Stimulated activated CD8-positive, alpha-beta memory T cell treated with anti-CD3 and anti-CD28 coated beads, Interleukin-7, amount 100 ng/mL, for 24 hours (primary cell): ENCODE measurements at places on chromosomes 2 and 18.

DNA sequence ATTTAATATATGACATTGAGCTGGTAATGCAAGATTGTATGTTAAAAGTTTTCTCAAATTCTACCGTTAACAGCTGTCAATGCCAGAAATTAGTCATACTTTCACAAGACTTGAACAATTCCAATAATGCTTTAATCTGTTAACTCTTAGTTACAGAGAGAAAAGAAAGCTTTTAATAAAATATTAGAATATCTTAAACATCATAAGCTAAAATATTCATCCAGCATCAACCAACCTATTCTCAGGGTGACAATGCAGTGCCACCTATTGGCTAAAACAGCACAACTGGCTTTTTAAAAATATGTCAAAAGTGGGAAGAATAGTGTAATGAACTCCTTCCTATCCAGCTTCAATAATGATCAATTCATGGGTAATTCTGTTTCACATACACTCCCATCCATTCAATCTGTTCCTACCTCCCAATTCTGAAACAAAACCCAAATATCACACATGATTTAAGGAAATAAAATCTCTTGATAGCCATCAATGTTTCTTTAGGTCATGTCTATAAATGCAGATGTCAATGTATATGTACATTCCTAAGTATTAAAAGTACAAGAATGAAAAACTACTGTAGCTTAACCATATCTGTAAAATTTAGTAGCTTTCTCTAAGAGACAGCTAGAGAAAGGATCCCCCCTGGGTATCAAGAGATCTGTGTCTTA, 79.8 kb upstream of the CCDC141 start:
- no peak for DNase-seq

- DNase-seq = no peak
Observed at GRCh38 chr18:75959150-75959549, 531.6 kb upstream of the SMIM21 start.

- DNase-seq = no peak
Observed at GRCh38 chr2:238570391-238570790, 143.7 kb downstream of the ASB1 start.

DNA sequence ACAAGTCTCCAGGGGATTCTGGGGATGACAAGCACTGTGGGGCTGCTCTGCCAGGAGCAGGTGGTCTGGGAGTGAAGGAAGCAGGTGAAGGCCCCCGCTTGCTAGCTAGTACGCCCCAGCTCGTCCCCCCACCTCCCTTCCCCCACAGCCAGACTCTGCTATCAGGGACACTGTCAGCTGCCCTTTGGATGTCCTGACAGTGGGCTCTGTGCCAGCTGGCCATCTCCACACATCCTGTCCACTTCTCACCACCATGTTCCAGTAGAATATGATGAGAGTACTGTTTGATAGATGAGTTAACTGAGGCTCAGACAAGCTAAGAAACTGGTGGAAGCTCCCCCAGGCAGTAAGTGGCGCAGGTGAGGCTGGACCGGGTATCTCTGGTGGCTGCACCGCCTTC, 276.2 kb downstream of the CELF4 start:
- DNase-seq = no peak

DNA sequence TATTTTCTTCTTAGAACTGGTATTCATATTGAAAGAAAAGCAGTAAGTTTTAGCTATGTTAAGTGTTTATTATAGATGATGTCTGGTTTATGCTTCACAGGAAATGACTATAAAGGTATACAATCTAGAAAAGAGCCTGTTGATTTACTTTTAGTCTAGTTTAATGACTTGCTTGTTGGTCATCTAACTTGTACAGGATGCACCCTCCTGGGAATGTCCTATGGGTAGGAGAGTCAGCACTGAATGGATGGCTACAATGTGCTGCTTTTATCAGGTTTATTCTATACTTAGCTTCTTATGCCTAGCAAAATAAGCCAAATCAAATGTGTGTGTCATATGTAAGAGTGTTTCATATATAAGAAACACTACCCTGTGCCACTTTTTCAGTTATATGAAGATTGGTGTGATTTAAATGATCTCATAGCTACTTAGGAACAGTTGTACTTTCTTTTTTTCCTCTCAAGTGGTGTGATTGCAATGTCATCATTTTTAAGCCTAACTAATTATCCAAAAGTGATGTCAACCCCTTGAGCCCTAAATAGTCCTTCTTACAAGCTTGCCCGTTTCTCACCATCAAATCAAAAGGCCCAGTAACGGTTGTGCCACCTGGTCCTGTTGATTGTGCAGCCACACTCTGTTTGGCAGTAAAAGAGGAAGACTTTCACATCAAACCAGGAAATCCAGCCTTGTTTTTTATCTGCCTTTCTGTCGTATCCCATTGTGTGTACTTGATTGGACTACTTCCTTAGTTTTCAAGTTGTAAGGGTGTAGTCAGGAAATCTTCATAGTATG, 176.0 kb downstream of the DIS3L2 start:
- no peak for DNase-seq

DNA sequence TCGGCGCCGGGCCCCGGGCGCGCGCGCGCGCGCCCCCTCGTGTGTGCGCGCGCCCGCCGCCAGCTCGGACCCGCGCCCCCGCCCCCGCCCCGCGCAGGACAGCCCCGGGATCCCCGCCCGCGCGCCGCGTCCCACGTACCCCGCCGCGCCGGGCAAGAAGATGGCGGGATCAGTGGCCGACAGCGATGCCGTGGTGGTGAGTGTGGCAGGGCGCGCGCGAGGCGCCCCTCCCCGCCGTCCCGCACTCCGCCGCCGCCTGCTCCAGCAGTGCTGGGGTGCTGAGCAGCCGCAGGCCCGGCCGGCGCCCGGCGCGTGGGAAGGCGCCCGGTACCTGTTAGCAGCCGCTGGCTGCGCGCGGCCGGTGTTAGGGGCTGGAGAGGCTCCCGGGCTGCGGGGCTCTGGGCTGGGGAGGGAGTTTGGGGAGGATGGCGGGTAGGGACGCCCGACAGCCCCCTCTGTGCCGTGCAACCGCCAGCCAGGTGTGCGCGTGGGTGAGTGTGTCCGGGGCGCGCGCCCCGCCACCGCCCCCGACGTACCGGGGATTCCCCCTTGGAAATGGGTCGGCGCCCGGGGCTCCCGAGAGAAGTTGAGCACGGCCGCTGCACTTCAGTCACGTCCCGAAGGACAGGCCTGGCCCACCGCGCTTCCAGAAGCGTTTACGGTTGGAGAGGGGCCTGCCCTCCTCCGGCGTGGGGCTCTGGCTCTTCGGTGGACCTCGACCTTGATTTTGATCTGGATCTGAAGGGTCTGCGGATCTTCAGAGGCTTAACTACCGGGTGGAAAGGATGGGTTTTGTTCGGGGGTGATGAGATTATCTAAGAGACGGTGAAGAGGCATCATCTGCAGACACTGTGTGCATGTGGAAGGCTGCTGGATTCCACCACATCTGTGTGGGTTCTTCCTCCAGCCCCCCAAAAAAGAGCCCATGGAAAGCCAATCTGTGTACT, 697 bp downstream of the LGALSL start:
- DNase-seq = no peak

DNA sequence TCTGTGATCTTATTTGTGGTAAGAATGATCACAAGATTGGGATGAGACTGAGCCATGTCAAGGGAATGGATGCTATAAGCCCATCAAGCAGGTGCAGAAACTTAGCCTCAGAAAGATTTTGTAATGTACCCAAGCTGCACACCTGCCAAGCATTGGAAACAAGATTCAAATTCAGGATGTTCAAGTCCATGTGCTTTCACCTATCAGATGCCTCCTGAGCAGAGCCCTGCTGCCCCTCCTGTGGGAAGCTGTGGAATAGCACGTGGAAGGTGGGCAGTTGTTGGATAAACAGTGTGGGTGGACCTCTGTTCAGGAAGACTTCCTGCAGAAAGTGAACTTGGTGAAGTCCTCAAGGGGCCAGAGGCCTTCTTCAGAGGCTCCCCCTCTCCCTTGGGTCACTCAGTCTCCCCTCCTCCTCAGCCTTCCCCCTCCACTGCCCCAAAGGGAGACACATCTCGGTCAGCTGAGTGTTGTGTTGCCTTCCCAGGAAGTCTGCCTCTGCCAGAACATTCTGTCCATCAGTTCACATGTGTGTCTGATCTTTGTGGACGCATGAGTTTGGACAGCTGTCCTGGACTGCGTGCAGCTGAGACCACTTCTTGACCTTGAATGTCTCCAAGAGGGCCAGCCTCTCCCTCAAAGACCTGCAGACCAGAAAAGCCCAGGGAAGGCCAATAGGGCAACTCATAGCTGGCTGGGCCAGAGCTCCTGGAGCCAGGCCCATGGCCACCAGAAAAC, 186.1 kb downstream of the INHBB start:
- no peak for DNase-seq

GRCh38 chr2:127428815-127429109, 10.5 kb downstream of the PROC start:
- DNase-seq = no peak

DNA sequence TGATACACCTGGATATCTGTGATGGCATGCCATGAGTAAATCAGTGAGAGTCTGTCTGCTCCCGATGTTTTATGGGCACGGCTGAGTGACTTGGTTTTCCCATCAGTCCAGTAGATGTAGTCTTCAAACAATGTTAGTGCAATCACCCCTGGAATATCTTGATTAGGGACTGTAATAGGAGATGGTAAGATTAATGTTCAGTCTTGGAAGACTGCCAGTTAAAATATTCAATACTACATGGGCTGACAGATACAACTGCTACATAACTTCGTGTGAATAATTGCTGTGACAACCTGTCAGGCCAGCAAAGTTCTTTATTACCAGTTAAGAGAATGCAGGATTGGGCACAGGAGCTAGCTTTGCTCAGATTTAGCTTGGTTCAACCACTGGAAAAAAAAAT, 1673.3 kb downstream of the LRP1B start:
- no peak for DNase-seq

DNA sequence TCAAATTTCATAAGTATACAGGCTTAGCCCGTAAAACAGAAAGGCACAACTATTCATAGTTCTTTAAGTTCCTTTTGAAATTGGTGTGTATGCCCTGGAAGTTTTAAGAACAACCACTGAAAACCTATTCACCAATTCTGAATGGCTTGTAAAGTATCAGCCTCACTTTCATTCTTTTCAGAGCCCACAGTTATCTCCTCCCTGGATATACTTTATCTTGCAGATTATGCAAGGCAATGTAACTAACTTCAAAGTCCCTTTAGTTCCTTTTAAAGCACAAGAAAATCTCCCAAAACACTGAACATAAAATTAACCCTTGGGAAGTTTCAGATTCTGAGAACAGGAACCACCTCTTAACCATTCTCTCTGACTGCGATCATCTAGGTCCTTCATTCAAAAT, 1.1 kb downstream of the STRN start:
- no peak for DNase-seq

DNA sequence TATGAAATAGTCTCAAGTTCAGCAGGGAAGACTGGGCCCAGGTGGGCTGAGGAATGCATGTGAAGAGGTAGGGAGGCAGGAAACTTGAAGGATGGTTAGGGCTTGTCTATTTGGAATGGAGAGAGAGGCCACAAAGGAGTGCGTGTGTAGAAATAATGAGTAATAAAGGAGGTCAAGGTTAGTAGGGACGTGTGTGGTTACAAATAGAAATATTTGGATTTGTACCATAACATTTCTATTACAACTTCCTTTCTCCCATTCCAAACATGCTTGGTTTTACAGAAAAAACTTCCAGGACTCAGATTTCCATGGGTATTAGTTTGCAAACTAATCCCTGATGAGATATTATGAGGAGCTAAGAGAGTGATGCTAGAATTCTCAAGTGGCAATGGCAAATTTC, 280.6 kb downstream of the NCKAP5 start:
- no peak for DNase-seq

DNA sequence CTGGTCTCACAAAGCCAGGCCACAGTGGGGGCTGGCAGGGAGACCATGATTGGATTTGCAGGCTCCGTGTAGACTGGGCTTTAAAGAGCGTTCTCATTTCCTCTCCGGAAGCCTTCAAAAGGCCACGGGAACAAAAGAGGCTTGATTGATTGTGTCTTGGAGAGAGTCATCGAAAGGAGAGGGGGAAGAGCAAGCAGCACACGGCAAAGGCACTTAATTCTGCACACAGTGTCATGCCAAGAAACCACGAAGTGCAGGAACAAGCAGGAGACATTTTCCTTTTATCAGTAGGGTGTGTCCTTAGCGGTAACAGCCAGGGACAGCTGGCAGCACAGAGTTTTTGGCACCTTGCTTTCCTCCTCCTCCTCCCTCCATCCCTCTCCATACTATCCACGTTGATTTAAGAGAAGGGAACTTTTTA, 47.7 kb downstream of the GLI2 start:
- no peak for DNase-seq

DNA sequence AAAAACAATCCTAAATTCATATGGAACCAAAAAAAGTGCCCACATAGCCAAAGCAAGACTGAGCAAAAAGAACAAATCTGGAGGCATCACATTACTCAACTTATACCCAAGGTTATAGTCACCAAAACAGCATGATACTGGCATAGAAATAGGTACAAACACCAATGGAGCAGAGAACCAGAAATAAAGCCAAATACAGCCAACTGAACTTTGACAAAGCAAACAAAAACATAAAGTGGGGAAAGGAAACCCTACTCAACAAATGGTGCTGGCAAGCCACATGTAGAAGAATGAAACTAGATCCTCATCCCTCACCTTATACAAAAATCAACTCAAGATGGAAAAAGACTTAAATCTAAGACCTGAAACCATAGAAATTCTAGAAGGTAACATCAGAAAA, 40.5 kb downstream of the CRYGD start:
- no peak for DNase-seq

DNA sequence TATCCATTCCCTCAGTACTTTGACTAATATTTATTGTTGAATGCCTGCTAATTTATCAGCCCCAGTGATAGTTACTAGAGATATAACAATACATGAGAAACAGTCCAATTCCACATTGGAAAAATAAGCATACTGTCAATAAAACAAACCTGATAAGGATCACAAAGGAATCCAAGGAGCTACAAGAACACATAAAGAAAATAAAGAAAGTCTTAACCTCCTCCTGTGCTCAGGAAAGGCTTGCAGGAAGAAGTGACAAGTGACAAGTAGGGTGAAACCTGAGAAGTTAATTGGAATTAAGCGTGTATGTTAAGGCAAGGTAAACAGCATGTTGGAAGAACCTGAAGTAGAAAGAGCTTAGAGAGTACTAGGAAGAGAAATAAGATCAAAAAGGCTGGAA, 20.3 kb upstream of the ASNSD1 start:
- no peak for DNase-seq

DNA sequence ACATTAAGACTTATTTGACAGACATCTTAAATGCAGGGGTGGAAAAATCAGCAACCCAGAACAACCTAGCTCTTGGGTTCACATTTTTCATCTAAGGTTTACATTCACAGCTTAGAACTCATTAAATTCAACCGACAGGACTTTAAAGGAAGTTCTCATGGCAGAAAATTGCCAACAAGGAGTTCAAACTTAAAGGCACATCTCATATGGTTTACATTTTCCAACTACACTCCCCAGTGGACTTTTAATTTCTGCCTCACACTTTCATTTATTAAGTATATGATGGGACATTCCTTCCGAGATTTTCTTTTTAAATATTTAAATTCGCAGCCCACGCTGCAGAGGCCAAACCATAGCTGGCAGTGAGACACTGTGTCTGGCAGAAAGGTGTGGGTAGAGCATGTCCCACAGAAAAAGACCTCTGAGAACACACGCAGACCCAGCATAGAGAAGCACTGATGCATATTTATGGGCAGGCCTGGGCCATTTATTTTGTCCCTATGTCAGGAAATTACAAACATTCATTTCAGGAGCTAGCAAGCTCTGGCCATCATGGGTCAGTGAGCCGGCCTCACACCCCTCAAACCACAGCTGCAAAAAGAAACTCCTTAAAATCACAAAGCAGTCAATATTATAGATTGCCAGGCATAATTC, 46.3 kb downstream of the STK39 start:
- no peak for DNase-seq

GRCh38 chr2:217412721-217413120, 552.9 kb upstream of the TNP1 start:
- no peak for DNase-seq

- DNase-seq = no peak
Observed at GRCh38 chr2:84972207-84972783, 1.3 kb downstream of the KCMF1 start.
